ENCODE measurements at places on chromosomes 7 and 10. TPM values are rescaled to one million over a fixed set of nuclear protein-coding genes. Genes with fewer than 3 reads are reported as not detected.

Gene BAIAP2L1
- polyA plus RNA-seq, result 36.4 TPM

Gene PPP1R3C
- 2.7 TPM for polyA plus RNA-seq

Gene TCAF2
- 2.6 TPM for polyA plus RNA-seq

Gene SFTPD
- polyA plus RNA-seq, result not detected

Gene CHAT
- not detected for polyA plus RNA-seq

Gene PAX4
- not detected for polyA plus RNA-seq

Gene NPFFR1
- polyA plus RNA-seq, result 0.01 TPM

Gene ZNF488
- polyA plus RNA-seq, result 3.5 TPM

Data from mammary epithelial cell (primary cell).